ENCODE measurements at places on chromosomes 11 and 22. TPM values are rescaled to one million over a fixed set of nuclear protein-coding genes. Genes with fewer than 3 reads are reported as not detected.

GRCh38 chr22:30743257-30744020 is 48.8 kb downstream of the OSBP2 start:
- no peak for DNase-seq

- DNase-seq, result no peak
These were observed 33.4 kb downstream of the NAV2 start for GRCh38 chr11:19746086-19746485.

- DNase-seq, result no peak
These were observed 9.2 kb downstream of the EXT2 start for GRCh38 chr11:44104481-44105294.

GRCh38 chr22:45285263-45286058 is 712 bp downstream of the UPK3A start:
- no peak for DNase-seq

GRCh38 chr11:128339792-128340191 is 247.6 kb downstream of the ETS1 start:
- DNase-seq, result no peak

DNA sequence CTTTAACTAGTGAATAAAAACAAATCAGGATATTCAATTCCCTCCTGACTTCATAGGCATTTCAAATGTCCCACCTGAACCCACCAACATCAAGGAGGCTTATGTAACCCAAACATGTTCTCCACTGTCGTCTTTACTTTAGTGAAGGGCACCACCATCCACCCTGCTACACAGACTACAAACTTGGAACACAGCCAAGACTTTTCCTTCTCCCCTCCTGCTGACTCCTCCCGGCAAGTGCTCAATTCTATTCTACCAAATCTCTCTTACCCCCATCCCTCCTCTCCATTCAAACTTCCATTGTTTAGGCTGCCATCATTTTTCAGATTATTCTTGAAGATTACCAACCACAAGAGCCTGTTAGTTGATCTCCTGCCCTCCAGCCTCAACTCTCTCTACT is 24.3 kb downstream of the SAAL1 start:
- DNase-seq, result no peak

GRCh38 chr11:78573271-78573670 is 1.4 kb downstream of the NARS2 start:
- DNase-seq, result no peak

- no peak for DNase-seq
These were observed 118.8 kb downstream of the DBX1 start for GRCh38 chr11:20041499-20041898.

GRCh38 chr11:119729951-119730613 is 1.1 kb upstream of the NECTIN1 start:
- no peak for DNase-seq

GRCh38 chr11:75147875-75148263 is 3.0 kb upstream of the SLCO2B1 start:
- no peak for DNase-seq

- no peak for DNase-seq
These were observed 21.2 kb downstream of the FZD4 start for GRCh38 chr11:86933891-86934581.

- DNase-seq, result no peak
These were observed 526 bp downstream of the TPST2 start for GRCh38 chr22:26589367-26589844.

DNA sequence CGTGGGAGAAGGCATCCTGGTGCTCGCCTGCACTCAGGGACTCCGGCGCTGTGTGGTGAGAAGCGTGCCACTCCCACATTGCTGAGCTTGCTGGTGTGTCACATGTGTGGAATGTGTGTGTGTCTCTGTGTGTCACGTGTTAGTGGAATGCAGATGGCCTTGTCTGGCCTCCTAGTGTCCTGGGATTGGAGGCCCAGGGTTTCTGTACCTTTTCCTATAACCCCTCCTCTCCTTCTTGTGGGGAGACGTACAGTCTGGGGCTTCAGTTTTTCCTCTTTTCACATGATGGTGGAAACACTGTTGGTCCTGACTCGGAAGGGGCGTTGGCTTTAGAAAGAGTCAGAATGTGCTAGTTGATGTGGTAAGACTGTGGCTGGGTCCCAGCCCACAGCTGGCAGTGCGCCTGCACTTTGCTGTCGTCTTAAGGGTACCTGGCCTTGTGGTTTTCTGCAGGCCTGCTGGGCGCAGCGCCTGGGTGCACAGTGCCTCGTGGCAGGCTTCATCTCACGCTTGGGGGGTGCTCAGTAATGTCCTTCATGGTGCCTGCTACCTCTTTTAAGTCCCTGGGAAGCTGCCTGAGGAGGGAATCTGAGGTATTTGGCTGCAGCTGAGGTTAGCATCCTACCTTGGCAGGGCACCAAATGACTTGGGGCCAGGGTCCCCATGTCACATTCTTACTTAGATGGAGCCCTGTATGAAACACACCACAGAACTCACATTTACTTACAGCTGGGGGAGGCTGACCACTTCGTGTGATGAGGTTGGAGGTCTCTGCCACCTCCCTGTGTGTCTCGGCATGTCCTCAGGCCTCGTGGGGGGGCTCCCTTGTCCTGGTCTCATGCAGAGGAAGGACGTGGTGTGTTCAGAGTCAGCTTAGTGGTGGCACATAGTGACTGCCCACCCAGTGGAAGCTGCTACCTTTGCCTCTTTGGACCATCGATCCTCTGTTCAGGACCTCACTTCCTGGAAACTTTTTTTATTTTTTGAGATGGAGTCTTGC is 61.9 kb downstream of the MED15 start:
- DNase-seq, result no peak

GRCh38 chr11:119027561-119028345 is 2.9 kb downstream of the SLC37A4 start:
- DNase-seq, result no peak

- no peak for DNase-seq
These were observed 14.4 kb upstream of the OOSP1 start for GRCh38 chr11:59923813-59924212.

GRCh38 chr11:84722583-84723108 is 904.5 kb downstream of the DLG2 start:
- DNase-seq, result no peak

- DNase-seq, result no peak
These were observed 2.1 kb downstream of the CDC42BPG start for GRCh38 chr11:64842366-64842759.

DNA sequence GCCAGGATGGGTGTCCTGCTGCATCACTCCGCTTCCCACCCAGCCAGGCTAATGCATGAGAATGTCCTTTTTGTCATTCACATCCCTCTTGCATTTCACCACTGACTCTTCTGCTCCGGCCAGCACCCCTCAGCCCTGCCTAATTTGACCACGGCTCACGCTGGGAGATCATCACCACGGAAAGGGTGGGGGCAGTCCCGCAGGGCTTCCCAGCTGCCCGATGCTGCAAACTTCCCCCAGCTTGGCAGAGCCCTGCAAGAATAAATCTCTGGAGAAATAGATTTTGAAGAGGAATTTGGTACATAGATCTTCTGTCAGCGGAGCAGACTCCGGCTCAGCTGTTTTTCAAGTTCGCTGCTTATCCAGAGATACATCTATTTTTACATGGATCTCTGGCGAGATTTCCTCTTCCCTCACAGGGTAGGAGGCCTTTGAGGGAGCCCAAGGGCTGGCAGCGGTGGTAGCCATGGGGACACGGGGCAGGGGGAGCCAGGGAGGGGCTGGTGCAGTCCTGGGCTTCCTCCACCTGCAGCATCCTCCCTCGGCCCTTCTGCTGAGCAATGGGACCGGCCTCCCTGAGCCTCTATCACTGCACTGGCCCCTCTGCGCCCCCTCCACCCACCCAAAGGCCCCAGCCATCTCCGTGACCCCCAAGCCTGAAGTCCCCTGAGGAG is 62.6 kb downstream of the BUD13 start:
- DNase-seq, result no peak

DNA sequence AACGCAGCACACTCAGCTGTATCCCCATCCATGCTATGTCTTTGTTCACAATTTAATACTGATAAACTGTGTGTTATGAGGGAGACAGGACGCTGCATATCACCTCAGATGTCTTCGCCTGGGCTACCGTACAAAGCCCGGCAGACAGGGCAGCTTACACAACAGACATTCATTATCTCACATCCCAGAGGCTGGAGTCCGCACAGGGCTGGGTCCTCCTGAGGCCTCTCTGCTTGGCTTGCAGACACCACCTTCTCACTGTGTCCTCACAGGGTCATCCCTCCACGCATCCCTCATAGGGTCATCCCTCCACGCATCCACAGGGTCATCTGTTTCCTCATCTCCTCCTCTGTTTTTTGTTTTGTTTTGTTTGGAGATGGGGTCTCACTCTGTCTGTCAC is 61.2 kb downstream of the SHANK2 start:
- no peak for DNase-seq

GRCh38 chr11:68353118-68353517 is 40.7 kb downstream of the LRP5 start:
- no peak for DNase-seq

DNA sequence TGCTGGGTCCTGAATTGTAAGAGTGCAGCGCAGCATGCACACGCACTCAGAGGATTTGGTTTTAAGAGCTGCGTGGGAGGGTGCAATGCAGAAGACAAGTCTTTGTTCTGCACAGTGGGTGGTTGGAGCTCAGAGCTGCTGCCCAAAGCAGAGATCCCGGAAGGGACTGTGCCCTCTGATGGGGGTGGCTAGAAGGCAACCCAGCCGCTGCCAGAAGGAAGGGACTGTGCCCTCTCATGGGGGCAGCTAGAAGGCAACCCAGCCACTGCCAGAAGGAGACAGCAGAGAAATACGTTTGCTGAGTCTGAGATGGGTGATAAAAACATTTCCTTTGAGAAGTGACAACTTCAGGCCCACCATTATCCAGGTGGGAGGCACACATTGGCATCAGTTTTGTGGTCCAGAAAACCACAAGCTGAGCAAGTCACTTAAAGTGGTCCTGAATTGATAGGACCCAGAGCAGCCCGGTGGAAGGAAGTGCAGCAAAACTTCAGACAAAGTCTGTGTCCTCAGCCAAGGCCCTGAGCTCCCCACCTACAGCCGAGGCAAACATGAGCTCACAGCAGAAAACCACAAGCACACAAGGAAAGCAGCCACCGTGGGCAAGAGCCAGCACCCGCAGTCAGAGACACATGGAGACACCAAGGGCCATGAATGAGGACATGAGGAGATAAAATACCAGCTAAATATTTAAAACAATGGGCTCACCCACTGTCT is 4.3 kb downstream of the KRTAP5-6 start:
- DNase-seq, result no peak

- no peak for DNase-seq
These were observed 160.3 kb downstream of the MN1 start for GRCh38 chr22:27641049-27641795.

GRCh38 chr11:102291831-102292230 is 25.5 kb upstream of the BIRC3 start:
- no peak for DNase-seq

DNA sequence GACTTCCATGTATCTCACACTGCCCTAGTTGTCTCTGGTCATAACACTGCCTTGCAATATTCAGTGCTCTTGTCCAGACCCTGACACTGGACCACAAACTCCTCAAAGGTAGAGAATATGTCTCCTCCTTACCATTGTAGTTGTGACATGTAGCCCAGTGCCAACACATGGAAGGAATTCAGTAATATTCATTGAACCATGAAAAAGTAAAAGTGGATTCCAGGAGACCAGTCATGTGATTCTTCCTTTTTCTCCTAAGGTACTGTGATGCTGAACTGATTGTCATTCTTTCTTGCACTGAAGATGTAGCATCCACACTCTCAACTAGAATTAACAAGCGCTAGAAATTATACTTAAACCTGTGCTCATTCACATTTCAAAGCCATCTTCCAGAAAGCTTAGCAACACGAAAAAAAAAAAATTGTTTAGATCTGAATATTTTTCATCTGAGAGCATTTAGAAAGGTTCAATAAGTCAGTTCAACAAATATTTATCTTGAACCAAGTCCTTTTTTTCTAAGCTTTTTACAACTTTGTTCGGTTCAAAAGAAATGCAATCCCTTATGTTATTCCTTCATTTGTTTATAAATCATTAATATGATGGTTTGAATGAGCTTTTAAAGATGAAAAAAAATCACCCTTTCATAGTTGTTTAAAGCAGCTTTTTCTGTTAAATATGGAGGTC is 224.7 kb upstream of the BLID start:
- DNase-seq, result no peak

DNA sequence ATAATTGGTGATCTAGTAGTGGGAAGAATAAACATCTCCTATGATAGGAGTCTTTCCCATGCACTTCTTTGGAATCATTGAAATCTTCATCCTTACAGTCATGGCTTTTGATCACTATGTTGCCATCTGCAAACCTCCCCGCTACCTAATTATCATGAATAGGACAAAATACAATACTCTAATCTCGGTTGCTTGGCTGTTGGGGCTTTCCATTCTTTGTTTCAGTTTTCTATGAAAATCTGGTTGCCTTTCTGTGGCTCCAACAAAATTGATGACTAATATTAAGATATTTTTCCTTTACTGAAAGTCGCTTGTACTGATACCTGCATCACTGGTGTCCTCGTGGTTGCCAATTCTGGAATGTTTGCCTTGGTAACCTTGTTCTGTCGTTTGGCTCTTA is 11.9 kb downstream of the OR4C6 start:
- DNase-seq, result no peak

GRCh38 chr11:33256031-33256812 is 959 bp upstream of the HIPK3 start:
- no peak for DNase-seq

DNA sequence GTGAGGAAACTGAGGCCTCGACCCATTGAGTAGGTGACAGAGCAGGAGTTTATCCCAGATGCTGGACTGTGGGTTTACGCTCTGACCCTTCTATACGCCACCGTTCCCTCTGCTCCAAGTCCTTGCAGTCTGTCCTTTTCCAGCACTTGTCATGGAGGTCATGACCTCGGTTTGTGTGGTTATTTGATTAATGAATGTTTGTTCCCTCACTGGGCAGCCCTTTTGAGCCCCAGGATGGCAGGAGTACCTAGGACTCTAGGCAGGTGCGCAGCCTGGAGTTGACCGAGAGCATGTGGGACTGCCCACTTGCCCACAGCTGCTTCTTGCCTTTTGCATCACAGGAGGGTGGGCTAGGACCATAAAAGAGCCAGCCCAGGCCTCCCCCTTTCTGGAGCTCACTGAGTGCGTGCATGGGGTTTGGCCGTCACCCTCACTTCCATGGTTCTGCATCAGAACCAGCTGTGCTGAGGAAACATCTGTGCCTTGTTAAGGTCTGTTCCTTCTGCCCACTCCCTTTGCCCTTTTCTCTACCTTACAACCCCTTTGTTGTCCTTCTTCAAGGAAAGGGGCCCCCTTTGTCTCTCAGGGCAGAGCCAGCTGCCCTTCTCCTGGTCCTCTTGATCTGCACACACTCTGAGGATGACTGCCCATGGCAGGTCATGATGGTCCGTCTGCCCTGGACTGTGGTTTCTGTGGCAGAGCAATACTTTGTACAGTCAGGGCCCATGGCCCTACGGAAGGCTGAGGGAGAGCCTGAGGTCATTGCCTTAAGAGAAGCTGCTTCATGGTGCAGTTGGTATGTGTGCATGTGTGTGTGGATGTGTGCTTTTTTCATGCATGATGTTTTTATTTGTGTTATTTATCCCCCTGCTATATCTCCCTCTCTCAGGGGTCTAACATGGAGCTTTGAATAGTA is 38.2 kb downstream of the BMAL1 start:
- DNase-seq, result no peak

TANGO2 gene
- total RNA-seq, result 17.1 TPM

KCNE3 gene
- 5.9 TPM for total RNA-seq

RPS19BP1 gene
- 81.7 TPM for total RNA-seq

PANX2 gene
- 2.5 TPM for total RNA-seq

MSANTD2 gene
- total RNA-seq, result 16.4 TPM

HTR3B gene
- 0.15 TPM for total RNA-seq

CRYAB gene
- 22.9 TPM for total RNA-seq

All from esophagus squamous epithelium (tissue), 5 donors.